ENCODE measurements at places on chromosomes 4 and X.
A peak's percentile ranks its signal among the peaks of the same experiment; 100 is the strongest.

DNA sequence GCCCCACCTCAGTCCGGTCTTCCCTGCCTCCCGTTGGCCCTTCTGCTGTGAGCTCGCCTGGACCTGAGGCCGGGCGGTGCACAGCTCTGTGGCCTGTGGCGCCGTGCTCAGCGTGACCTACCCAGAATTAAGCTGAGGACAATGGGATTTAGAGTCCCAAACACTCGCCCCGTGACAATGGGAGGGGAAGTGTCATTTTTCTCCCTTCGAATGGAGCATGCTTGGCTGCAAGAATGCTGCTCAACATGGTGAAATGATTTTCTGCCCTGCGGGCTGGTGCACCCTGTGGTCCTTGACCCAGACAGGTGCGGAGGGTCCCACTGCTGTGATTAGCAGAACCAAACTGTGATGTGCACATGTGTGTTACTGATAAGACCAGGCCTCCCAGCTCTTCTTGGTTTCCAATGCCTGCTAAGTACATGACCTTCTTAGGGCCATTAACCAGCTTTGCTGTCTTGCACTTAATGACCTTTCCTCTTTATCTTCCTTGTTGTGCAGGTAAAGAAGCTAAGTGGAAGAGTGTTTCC is 772 bp downstream of the EOLA1 start:
- no peak for DNase-seq

- DNase-seq = no peak
These were observed 6.2 kb downstream of the CD99 start for GRCh38 chrX:2697306-2697705.

GRCh38 chrX:69232945-69233344 is 67.7 kb upstream of the PJA1 start:
- DNase-seq = no peak

- peak; percentile 39 for DNase-seq
These were observed 12.7 kb upstream of the PAQR3 start for GRCh38 chr4:78951862-78952472.

DNA sequence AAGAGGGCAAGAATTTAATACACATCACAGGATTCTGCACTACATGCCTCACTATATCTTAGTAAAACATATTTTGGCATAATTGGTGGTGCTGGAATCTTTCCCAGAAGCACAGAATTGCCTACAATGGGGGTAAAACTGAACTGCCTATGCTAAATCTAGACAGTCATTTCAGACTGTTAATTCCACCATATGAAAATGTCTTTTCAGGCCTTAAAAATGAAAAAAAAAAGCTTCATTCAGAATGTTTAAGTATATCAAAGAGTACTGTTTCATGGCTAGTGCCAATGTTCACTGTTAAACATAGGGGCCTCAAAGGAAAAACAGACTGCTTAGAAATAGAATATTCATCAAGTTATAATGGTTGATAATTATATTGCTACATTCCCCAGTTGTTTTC is 797.0 kb downstream of the PCDH19 start:
- no peak for DNase-seq

DNA sequence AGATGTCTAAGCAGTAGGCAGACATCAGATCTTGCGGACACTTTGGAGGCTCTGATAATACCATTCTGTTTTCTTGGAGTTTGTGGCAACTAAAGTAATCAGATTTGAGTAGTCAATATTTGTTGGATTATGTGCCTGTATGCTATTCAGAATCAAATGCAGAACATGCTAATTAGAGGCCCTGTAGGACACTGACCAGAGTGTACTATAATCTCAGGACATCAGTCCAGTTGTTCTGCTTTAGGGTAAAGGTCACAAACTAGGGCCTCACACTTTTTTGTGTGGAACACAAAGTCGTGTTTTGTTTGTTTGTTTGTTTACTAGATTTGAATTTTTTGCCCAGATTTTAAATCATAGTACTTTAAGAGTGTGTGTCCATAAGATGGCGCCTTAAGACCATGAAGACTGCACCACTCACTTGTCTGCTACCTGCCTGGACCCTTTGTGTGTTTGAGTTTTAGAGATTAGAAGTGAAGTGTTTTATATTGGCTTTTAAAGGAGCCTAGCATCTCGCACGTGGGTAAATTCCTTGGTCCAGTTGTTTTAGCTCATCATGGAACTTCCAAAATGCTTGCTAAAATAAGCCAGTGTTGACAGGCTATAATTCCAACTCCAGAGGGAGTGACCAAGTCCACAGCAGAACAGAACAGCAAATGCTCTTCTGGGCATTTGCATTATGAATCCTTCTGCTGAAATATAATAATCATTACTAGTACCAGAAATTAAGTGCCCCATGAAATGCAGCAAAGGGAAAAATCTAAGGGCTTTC is 34.7 kb downstream of the IL13RA1 start:
- no peak for DNase-seq

DNA sequence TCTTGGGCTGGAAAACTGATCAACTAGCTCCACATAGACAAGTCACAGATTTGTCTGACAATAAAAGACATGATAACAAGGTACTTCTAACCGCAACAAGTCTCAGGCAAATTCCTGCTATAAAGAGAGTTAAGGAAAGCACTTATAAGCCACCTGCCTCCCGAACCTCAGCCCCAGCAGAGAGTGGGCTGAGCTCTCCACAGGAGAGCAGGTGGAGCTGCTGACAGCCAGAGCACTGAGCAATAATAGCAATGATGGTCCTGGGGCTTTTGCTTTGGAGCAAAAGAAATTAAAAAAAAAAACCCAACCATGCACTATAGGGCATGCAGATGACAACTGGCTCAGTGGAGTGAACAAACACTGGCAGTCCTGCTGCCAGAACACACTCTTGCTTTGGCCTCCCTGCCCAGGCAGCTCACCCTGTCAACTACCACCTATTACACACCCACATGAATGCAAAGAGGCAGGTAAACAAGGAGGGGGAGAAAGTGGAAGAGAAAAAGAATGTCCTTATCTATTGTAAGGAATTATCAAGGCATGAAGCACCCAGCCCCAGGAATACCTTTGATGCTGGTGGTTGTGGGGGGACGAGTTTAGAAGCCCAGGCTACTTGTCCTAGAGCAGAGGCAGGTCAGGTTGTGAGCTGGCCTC is 135.8 kb upstream of the DGKK start:
- DNase-seq = no peak

GRCh38 chr4:157772907-157773306 is 399.9 kb downstream of the GASK1B start:
- no peak for DNase-seq

DNA sequence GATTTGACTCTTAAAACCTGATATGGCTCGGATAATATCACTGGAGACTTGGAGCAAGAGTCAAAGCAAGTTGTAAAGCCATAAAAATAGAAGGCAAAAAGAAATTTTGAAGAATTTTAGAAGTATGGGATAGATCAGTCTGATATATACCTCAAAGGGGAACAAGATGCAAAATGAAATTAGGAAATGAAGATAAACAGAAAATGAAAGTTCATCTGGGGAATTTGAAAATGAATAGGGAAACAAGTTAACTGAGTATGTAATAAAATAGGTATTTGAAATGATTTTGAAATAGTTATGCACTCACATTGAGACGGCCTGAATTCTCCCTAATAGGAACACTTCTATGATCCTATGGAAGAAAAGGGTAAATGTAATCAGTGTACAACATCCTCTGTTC is 5.7 kb downstream of the CYP2U1 start:
- peak; percentile 32 for DNase-seq

DNA sequence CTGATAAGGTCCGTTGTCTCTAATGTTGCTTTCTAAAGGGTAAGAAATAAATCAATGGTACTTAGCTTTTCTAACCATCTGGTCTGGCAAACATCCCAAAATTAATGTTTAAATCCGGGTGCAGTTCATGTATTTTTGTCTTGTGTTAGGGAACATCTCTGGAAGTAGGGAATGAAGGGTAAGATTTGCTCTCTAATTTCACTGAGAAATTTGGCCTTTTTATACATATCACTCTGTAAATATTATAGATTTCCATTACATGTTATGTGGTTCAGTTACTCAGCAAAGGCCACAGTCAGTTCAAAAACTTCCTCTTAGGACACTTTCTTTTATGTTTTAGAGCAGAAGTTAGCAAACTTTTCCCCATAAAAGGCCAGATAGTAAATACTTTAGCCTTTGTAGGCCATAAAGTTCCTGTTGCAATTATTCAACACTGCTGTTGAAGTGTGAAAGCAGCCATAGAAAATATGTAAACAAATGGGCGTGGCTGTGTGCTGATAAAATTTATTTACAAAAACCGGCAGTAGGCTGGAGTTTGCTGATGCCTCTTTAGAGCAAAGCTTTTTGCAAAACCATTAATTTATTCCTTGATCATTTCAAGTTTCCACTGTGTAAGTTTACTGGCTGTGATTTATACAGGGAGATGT is 218.1 kb downstream of the ANTXR2 start:
- no peak for DNase-seq

- no peak for DNase-seq
These were observed 219.8 kb upstream of the CTSO start for GRCh38 chr4:156173486-156173885.

- DNase-seq = no peak
These were observed 78.3 kb upstream of the UNC5C start for GRCh38 chr4:95627024-95627605.

DNA sequence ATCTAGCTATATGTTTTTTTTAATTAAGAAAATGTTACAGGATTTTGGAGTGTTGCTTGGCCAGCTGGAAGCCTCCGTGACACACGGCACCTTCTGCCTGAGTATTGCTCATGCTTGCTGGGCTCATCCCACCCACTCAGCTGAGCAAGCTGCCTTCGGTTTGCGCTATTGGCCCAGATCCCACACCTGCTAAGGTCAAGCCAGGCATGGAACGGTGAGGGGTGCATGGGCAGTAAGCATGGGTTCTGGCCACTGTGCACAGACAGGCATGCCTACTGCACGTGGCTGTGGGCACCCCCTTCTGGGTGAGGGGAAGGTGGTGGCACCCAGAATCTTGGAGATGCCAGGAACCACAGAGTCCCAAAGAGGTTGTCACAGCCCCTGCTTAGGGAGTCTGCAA is 1178.4 kb upstream of the PCDH7 start:
- DNase-seq = no peak

DNA sequence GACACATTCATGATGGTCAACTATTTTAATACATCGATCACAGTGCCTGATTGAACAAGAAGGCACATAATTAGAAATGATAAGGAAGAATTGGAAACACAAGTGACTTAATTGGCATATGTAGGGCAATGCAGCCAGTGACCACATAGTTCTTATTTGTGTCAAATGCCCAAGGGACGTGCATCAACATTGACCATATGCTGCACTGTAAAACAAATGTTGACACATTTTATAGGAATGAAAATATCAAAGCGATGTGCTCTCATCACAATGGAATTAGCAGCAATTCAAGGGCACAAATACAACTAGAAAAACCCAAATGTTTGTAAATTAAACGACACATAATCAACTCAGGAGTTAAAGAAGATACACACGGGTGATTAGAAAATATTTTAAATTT is 948.3 kb upstream of the PRKX start:
- no peak for DNase-seq

- DNase-seq = no peak
These were observed 5.6 kb downstream of the SEPTIN11 start for GRCh38 chr4:76955182-76955581.

- no peak for DNase-seq
These were observed 158.6 kb downstream of the TET2 start for GRCh38 chr4:105305019-105305836.

GRCh38 chr4:185479507-185479971 is 8.0 kb upstream of the CCDC110 start:
- DNase-seq = no peak

Data from naive B cell (primary cell).